ENCODE measurements at places on chromosomes 7 and 10.

GRCh38 chr7:99409806-99410205 is 1.0 kb downstream of the BUD31 start:
- DNase-seq = no peak

DNA sequence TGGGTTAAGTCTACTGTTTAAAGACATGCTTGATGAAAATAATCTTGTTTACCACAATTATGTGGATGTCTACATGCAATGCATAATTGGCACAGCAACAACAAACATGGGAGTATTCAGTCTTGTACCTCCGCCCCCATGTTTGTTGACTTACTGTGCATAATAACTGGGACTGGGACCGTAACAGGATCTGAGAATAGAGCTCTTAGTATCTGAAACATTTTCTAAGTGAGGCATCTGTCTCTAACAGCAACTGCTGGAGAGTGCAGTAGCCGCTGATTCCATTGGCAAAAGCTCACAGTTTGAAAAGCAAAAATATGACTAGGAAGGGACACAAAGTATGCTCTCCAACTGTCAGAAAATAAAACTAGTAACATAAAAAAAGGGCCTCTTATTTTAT is 61.6 kb downstream of the ENO4 start:
- no peak for DNase-seq

DNA sequence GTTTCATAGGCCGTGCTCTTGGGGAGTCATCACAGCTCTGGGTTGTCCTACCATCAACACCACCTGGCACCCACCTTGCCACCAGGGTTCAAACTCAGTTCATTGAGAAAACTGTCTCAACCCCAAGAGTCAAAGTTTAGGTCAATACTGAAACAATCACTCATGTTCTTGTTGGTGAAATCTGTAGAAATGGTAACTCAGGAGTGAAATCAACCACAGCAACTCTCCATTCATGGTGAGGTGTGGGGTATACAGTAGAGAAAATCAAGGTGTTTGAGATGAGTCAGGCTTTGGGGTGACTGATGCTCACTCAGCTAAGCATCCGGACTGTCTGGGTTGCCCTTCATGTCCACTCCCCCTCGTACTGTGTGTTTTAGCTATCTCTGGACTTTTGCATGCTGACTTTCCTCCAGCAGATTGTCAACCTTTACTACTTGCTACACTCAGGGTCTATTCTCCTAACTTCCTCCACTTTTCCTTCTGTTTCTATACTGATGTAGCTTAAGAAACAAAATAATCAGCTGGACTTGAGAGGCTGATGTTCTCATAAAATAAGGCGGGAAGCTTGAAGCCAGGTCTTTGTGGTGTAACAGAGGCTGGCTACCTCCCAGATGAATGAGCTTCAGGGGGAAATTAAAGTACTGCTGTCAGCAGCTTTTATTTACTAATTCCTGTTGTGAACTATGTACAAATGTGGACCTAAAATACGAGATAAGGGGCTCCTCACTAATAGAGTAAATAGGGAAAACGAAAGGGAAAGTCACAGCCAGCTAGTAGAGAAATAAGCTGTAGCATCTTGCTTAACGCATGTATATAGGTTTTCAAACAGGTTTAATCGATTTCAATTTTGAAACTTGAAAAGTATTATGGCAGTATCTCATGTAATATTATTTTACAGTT is 173.6 kb upstream of the AKR1E2 start:
- DNase-seq = no peak

GRCh38 chr10:33661580-33662336 is 327.3 kb upstream of the NRP1 start:
- DNase-seq = peak; percentile 88

DNA sequence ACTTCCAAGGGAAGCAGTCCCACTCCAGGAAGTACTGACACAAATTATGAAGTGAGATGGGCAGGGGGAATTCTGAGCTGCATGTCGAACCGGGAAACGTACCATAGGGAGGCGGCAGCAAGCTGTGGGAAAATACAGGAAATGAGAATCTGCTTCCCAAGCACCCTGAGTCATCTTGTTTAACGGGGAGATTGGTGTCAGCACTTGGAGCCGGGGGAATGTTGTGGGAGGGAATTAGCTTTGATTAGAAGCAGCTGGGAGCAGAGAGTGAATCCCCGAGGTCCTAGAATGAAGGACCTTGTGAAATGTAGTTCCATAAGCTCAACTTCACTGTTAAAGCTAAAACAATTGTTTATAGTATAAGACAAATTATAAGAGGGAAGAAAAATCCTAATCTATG is 141.4 kb upstream of the PRKCQ start:
- peak; percentile 97 for DNase-seq

DNA sequence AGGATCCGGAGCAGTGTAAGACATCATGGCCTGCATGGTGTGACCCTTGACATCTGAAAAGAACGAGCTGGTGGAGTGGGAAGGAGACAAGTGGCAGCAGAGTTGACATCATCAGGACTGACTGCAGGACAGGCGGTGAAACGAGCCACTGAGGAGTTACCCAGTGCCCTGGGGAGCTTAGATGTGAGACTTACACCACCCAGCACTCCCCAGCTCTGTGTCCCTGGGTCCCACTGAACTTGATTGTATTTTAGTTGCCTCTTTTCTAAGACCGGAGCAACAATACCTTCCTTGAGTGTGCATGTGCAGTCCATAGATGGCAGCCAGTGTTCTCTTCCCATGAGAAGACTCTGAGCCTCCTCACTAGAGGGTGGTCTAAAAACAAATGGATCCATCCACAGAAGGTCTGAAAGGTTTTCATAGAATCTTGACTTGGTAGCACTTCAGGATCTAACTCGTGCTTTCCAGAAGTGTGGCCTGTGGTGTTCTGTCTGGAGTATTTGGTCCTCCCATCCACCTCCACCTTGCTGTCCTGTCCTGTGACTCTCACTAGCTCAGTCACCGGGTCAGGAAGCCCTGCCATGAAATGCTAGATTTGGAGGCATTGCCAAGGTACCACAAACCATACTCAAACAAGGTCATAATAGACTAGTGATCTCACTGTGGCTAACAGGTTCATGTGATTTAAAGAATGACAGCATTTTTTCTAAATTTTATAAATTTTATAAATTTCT is 59.0 kb downstream of the IKZF1 start:
- no peak for DNase-seq

- DNase-seq = no peak
Measured at GRCh38 chr10:84196083-84196482, 1.7 kb downstream of the CDHR1 start.

- DNase-seq = no peak
Measured at GRCh38 chr7:22357311-22358175, 589 bp upstream of the RAPGEF5 start.

DNA sequence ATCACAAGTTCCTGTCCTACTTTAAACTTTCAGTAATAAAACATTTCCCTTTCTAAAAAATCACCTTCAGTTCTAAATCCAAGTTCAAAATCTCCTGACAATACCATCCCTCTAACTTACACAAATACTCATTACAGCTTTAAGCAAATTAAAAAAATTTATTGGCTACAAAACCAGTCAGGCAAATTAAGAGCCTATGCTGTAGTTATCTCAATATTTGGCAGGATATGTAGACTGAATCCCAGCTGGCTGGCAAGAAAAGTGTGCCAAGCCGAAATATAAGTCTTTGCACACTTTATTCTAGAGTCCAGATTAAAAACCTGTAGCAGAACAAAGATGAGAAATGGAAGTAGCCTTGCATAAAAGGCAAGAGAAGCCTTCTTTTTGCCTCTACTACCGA is 9.5 kb downstream of the WAPL start:
- DNase-seq = no peak

GRCh38 chr7:64774204-64774842 is 19.9 kb upstream of the ZNF138 start:
- no peak for DNase-seq

- DNase-seq = no peak
Measured at GRCh38 chr10:14781763-14782162, 7.1 kb upstream of the FAM107B start.

GRCh38 chr7:148720472-148720871 is 21.8 kb downstream of the CUL1 start:
- no peak for DNase-seq

- DNase-seq = no peak
Measured at GRCh38 chr10:81116201-81116600, 578.5 kb downstream of the SH2D4B start.

- peak; percentile 32 for DNase-seq
Measured at GRCh38 chr7:128022631-128023532, 8.4 kb downstream of the LRRC4 start.

GRCh38 chr10:28082885-28083284 is 84.0 kb upstream of the ODAD2 start:
- no peak for DNase-seq

DNA sequence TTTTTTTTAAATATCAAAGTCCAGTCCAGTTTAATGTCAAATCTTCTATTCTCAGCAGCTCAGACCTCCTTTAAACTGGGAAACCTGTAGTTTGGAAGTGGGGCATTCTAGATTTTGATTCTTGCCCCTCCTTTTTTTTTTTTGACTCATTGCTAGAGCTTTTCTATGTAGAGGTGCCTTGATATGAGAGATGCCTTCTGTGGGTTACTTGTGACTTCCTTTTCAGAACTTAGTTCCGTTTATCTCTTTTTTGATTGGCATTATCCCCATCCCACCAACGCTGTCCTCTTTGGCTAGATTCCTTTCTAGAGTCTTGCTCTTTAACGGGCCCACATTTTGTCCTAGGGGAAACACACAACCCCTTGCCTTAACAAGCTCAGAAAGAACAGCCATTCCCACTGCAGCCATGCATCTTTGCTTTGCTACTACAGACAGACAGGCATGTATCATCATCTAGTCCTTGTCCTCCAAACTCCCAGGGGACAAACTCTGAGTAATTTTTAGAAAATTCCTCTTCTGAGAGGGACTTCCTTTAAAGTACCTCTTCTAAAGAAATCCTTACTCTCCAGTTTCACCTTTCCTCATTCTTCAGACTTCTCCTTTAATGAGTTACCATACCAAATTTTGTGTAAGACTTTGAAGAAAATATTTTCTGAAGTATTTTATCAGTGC is 153.6 kb downstream of the PHF14 start:
- no peak for DNase-seq

GRCh38 chr7:127619681-127620405 is 1.9 kb upstream of the PAX4 start:
- DNase-seq = no peak

GRCh38 chr10:93088466-93088865 is 14.8 kb downstream of the CYP26A1 start:
- DNase-seq = no peak

- no peak for DNase-seq
Measured at GRCh38 chr7:102169651-102170392, 116.8 kb upstream of the SH2B2 start.

DNA sequence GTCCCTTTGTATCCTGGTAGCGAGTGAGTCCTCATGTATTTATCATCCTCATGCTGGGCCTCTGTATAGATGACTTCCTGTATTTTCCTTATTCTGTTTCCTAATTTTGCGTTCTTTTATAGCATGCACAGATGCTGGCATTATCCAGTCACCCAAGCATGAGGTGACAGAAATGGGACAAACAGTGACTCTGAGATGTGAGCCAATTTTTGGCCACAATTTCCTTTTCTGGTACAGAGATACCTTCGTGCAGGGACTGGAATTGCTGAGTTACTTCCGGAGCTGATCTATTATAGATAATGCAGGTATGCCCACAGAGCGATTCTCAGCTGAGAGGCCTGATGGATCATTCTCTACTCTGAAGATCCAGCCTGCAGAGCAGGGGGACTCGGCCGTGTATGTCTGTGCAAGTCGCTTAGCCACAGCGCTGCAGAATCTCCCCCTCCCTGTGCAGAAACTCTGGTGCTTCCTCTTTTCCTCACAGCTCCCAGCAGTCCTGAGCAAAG is 183.1 kb upstream of the PRSS58 start:
- no peak for DNase-seq

GRCh38 chr10:58385784-58386112 is 538 bp downstream of the TFAM start:
- no peak for DNase-seq

GRCh38 chr7:151168003-151168786 is 701 bp upstream of the GBX1 start:
- no peak for DNase-seq

GRCh38 chr7:157564517-157565177 is 227.8 kb downstream of the DNAJB6 start:
- DNase-seq = no peak

DNA sequence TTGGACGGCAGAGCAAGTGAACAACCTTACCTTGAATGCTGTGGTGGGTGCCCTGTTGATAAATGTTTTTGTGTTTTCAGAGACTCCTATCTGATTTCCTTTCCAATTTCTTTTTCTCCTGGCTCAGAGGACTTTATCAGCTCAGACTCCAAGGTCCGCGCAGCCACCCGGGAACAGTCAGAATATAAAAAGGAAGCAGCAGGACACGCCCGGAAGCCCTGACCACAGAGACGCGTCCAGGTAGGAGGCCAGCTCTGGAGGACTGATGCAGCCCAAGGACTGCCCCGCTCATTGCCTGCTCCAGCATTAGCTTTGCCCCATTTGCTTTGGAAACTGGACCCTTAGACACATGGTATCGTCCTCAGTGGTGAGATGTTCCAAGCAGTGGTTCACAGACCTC is 61.3 kb downstream of the TACC2 start:
- no peak for DNase-seq

- peak; percentile 40 for DNase-seq
Measured at GRCh38 chr10:22805304-22805703, 90.9 kb upstream of the PIP4K2A start.

DNA sequence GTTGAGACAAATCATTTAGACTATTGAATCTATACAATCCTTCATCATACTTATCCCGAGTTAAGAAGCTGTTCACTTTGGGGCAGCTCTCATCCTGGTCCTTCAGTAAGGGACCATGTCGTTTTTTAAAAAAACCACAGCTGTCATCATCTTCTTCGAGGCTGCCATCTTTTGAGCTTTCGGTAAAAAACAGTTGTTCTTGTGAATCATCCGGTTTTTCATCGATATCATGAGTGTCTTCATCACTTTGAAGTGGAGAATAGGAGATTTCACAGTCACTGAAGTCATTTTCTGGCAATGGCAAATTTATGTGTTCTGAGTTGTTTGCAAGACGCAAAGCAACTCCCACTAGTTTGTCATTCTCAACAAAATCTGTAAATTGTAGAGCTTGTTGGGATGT is 3.9 kb downstream of the DCLRE1A start:
- DNase-seq = no peak

GRCh38 chr7:79854621-79855020 is 280.0 kb upstream of the GNAI1 start:
- DNase-seq = no peak
